ENCODE measurements at places on chromosomes 13 and 19.

GRCh38 chr13:29362849-29363604, 232.5 kb downstream of the SLC7A1 start:
- no peak for DNase-seq

DNA sequence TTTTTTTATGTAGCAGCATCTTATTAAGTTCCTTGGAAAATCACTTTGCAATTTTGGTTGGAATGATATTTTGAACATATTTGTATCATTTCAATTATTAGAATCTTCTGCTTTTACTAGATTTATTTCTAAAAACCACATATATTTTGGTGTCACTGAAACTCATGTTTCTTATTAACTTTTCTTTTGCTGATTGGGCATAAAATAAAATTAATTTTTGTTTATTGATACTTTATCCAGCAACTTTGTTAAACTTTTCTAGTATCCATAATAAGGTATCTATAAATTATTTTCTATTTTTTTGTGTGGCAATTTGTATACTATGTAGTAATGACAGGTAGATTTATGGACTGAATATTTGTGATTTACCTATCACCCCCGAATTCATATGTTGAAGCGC, 556.4 kb upstream of the ATXN8OS start:
- no peak for DNase-seq

GRCh38 chr19:49094505-49095482, 9.5 kb downstream of the SNRNP70 start:
- no peak for DNase-seq

DNA sequence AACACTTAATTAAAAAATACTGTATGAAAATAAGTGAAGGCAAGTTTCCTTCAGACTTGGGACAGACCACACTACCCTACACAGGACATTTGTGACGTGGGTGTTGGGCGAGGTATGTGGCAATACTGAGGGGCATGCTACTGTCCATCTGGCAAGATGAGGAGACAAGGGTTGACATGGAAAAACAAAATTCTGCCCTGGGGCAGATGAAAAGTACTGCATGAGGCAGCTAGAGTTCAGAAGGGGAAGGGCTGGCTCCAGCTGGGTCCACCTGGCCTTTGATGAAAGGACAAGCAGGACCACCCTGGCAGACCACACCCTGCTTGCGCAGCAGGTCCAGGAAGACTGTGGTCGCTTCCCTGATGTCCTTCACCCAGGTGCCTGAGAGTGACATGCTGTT, 43.2 kb downstream of the LATS2 start:
- no peak for DNase-seq

- no peak for DNase-seq
Measured at GRCh38 chr13:106471957-106472543, 63.4 kb downstream of the EFNB2 start.

DNA sequence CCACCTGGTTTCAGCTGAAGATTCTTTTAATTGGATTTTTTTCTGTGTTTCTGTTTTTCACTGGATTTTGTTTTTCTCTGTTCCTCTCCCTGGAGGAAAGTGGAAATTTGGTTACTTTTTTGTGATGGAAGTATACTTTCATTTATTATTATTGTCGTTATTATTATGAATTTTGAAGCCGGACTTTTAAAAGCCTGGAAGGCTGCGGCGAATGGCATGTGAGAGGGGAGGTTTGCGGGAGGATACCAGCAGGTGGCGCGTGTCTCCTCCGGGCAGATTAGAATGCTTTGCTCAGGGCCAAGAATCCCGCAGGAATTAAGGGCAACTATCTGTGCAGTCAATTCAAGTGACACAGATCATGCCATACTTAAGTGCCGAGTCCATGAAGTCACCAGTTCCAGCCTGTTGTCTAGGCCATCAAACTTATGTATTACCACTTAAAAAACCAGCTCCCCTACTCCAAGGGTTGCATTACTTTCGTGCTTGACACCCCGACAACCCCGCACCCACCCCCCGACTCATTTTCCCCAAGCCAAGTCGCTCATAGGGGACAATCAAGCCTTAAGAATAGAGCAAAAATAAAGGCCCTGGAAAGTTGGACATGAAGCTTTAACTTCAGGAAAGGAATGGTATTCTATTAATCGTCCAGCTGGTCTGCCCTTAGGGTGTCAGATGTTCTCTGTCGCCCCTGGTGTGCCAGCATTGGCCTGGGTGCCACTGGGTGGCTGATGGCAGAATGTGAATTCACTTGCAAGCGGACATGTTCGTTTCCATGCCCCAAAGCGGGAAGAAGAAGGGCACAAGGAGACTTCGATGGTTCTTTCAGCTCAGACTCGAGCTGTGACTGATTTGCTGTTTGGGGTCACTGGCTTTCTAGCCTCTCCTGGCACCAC, 1.3 kb upstream of the LRCH1 start:
- peak; percentile 47 for DNase-seq

- no peak for DNase-seq
Measured at GRCh38 chr13:29405401-29405800, 190.1 kb downstream of the SLC7A1 start.

DNA sequence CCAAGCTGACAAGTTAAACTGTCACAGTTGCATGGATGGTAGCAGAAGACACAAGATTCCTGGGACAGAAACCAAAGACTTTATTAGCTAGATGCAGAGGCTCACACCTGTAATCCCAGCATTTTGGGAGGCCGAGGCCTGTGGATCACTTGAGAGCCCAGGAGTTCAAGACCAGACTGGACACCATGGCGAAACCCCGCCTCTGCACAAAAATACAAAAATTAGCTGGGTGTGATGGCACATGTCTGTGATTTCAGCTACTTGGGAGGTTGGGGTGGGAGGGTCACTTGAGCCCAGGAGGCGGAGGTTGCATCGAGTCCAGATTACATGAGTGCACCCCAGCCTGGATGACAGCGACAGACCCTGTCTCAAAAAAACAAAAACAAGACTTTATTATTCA, 346.6 kb downstream of the IRS2 start:
- DNase-seq = no peak

DNA sequence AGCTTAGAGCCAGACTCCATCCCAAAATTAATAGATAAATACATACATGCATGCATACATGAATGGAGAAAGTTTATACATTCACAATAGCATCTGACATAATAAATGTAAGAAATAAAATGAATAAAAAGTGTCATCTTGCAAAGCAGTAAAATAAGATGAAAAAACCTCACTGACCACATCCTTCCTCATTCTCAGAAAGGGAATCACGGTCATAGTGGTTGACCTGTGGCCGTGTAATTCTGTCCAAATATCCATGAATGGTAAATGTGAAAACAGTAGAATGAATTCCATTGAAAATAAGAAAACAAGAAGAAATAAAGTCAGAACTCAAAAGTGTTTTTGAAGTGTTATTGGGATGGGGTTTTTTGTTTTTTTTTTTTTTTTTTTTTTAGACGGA, 9.8 kb upstream of the CDC42EP5 start:
- DNase-seq = no peak

- DNase-seq = no peak
Measured at GRCh38 chr13:93975242-93975641, 504.2 kb downstream of the DCT start.

GRCh38 chr19:30024091-30024490, 82.1 kb downstream of the URI1 start:
- DNase-seq = no peak

- DNase-seq = no peak
Measured at GRCh38 chr13:109357751-109358471, 428.5 kb downstream of the IRS2 start.

- DNase-seq = no peak
Measured at GRCh38 chr19:8064911-8065874, 12.6 kb downstream of the CCL25 start.

- no peak for DNase-seq
Measured at GRCh38 chr13:33188093-33188882, 97.3 kb downstream of the STARD13 start.

GRCh38 chr19:33460221-33460908, 61.2 kb downstream of the PEPD start:
- no peak for DNase-seq

GRCh38 chr19:17398902-17399527, 5.0 kb upstream of the CCDC194 start:
- DNase-seq = no peak

DNA sequence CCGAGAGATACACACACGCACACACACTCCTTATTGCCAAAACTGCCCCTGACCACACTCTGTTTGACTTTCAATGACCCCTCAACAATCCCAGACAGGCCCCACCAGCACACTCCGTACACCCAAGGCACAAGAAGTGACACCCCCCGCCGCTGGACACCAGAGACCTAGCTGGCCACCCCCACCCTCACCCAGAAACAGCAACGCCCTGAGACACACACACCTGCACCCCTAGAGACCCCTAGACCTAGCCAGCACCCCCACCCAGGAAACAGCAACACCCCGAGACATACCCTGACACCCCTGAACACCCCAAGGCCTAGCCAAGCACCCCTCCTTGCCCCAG, 1.1 kb upstream of the PTGER1 start:
- no peak for DNase-seq

- no peak for DNase-seq
Measured at GRCh38 chr13:65830411-65831205, 1399.5 kb downstream of the PCDH9 start.

GRCh38 chr19:13526552-13526951, 20.3 kb upstream of the CACNA1A start:
- no peak for DNase-seq

- DNase-seq = no peak
Measured at GRCh38 chr13:70668293-70668692, 560.0 kb upstream of the KLHL1 start.

DNA sequence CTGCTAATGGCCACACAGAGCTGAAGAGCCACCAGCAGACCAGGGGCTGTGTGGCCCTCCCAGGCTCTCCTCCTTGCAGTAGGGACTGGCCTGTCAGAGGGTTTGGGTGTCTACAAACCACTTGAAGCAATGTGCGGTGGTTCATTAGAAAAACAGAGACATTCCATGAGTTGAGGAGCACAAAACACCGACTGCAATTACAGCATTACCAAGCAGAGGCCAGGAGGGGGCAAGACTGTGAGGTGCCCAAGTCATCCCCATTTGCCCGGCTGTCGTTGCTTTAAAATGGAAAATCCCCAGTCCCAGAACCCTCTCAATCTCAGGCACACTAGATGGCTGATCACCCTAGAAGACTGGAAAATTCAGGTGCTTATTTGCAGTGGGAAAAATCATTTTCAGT, 15.0 kb downstream of the TMTC4 start:
- no peak for DNase-seq

GRCh38 chr13:43737392-43737923, 49.3 kb downstream of the ENOX1 start:
- no peak for DNase-seq

GRCh38 chr19:21532904-21533303, 27.5 kb downstream of the ZNF429 start:
- no peak for DNase-seq

GRCh38 chr13:98888222-98888889, 89.5 kb downstream of the DOCK9 start:
- no peak for DNase-seq

DNA sequence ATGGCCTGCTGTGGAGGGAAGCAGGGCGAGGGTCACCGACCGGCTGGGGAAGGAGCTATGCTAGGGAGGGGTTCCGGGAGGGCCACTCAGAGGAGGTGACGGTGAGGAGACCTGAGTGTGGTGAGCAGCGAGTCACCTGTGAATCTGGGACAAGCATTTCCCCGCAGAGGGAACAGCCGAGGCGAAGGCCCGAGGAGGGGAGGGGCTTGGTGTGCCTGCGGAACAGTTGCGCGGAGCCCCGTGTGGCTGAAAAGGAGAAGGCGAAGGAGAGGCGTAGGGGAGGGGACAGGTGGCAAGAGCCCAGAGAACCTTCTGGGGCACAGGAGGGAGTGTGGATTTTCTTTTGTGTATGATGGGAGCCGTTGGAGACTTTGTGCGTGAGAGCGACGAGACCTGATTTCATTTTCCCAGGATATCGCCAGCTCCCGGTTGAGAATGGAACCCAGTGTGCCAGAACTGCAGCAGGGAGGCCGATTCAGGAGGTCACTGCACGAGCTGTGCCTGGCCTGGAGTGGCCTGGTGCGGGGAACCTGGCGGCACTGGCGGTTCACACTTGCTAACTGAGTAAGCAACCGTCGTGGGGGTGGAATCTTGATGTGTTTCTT, 117.7 kb upstream of the ZNF507 start:
- DNase-seq = no peak

DNA sequence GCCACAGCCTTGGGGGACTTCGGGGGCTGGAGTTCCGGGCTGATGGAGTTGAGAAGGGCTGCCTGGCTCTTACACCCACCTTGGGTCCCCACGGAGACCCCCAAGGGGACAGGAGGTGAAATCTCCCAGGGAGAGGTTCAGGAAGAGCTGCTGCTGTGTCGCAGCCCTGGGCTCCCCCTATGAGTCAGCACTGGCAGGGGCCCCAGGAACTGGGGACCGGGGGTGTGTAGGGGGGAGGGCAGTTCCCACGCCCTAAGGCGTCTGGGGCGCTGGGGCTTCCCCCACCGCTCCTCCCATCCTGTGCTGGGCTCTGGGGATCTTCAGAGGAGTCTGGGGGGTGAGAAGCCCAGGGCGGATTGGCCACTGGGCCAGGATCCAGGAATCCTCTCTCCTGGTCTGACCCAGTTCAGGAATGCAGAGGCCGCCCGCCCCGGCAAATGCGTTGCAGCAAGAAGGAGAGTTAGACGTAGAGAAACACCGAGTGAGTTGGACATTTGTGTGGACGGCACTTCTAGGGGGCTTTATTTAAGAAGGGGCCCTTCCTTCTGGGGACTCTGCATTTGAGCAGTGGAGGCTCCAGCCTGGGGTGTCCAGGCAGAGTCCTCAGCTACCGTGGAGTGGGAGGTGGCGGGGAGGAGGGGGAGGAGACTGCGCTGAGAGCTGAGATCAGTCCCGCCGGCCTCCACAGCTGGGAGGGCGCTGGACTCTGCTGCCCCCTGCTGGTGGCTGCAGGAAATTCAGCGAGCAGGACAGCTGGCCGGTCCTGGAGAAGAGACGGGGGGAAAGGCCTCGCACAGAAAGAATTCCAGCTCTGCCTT, 15.0 kb upstream of the NANOS3 start:
- DNase-seq = peak; percentile 67

DNA sequence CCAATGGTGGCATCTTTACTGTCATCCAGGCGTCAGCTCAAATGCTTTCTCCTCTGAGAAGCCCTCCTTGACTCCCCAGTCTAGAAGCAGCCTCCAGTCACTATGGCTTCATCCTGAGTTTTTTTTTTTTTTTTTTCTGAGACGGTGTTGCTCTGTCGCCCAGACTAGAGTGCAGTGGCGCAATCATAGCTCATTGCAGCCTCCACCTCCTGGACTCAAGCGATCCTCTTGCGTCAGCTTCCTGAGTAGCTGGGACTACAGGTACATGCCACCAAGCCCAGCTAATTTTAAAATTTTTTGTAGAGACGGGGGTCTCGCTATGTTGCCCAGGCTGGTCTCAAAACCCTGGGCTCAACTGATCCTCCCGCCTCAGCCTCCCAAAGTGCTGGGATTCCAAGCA, 4.2 kb downstream of the NRTN start:
- DNase-seq = no peak

- no peak for DNase-seq
Measured at GRCh38 chr13:110503037-110503901, 58.3 kb downstream of the RAB20 start.

DNA sequence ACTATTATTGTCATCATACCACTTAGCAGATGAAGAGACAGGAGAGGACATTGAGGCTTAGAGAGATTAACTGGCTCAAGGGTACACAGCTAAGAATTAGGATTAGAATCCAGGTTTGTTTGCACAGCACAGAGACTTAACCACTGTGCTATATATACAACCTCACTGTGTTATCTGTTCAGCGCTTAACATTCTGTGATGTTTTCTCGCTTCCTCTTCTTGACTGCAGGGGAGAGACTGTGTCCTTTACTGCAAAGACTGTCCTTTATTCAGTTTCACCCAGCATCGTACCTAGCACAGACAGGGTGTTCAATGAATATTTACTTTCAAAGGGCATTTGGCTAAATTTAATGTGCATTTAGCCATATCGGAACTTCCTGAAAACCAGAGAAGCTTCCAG, 54.9 kb upstream of the PCDH8 start:
- DNase-seq = no peak
